ENCODE measurements at places on chromosomes 11 and 22. TPM values are rescaled to one million over a fixed set of nuclear protein-coding genes. Genes with fewer than 3 reads are reported as not detected.

Gene GSTT2B
- total RNA-seq = 3.6 TPM

Gene SCN2B
- total RNA-seq = 2.3 TPM

Gene CDON
- total RNA-seq = 159 TPM

Gene NLRP14
- total RNA-seq = 0.54 TPM

Gene IL17REL
- total RNA-seq = 0.31 TPM

GRCh38 chr11:74592063-74592440 is 330 bp upstream of the POLD3 start:
- peaks cover 19% of the 10 kb centered on the region for H3K36me3 ChIP-seq
- DNase-seq = no peak
- peak overlapping the region; percentile 99 for H3K4me3 ChIP-seq
- no peaks in the 10 kb centered on the region for H3K27me3 ChIP-seq

- no peaks in the 10 kb centered on the region for H3K27me3 ChIP-seq
- peaks cover 52% of the 10 kb centered on the region for H3K36me3 ChIP-seq
- no peak for DNase-seq
- H3K4me3 ChIP-seq = no peak overlapping the region
Measured at GRCh38 chr11:44190883-44191230, 95.4 kb downstream of the EXT2 start.

- H3K27ac ChIP-seq = peak overlapping the region; percentile 60
- H3K27me3 ChIP-seq = peaks cover 2% of the 10 kb centered on the region
- peaks cover 8% of the 10 kb centered on the region for H3K4me1 ChIP-seq
- no peak overlapping the region for H3K4me3 ChIP-seq
- H3K36me3 ChIP-seq = peaks cover 2% of the 10 kb centered on the region
Measured at GRCh38 chr11:8610532-8611116, 16.6 kb upstream of the STK33 start.

DNA sequence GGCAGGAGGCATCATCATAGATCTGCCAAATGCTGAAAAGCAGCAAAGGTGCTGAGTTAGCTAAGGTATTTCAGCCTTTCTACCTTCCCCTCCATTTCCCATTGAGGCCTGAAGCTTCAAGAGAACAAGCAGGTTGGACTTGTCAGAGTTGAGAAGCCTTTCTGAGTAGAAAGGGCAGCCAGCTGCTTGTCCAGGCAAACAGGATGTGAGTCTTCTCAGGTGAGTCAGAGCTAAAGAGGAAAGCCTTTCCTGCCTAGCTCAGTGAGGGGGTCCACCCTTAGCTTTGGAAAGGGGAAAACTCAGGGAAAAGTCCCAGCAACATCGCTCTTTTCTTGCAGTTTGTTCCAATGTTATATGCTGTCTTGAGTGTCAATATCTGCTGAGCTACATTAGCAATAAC is 13.2 kb upstream of the MPZL2 start:
- H3K27me3 ChIP-seq = peaks cover 9% of the 10 kb centered on the region
- no peak overlapping the region for H3K4me3 ChIP-seq
- DNase-seq = no peak
- no peaks in the 10 kb centered on the region for H3K36me3 ChIP-seq
- peaks cover 26% of the 10 kb centered on the region for H3K4me1 ChIP-seq

GRCh38 chr11:58006940-58007339 is 16.7 kb upstream of the OR9Q1 start:
- DNase-seq = no peak
- no peak overlapping the region for H3K4me3 ChIP-seq
- H3K4me1 ChIP-seq = no peaks in the 10 kb centered on the region
- no peak overlapping the region for H3K27ac ChIP-seq
- no peaks in the 10 kb centered on the region for H3K36me3 ChIP-seq

- no peak overlapping the region for H3K4me3 ChIP-seq
- H3K4me1 ChIP-seq = peaks cover 9% of the 10 kb centered on the region
- H3K36me3 ChIP-seq = no peaks in the 10 kb centered on the region
- no peaks in the 10 kb centered on the region for H3K27me3 ChIP-seq
Measured at GRCh38 chr22:31603081-31603525, 58.9 kb downstream of the PISD start.

DNA sequence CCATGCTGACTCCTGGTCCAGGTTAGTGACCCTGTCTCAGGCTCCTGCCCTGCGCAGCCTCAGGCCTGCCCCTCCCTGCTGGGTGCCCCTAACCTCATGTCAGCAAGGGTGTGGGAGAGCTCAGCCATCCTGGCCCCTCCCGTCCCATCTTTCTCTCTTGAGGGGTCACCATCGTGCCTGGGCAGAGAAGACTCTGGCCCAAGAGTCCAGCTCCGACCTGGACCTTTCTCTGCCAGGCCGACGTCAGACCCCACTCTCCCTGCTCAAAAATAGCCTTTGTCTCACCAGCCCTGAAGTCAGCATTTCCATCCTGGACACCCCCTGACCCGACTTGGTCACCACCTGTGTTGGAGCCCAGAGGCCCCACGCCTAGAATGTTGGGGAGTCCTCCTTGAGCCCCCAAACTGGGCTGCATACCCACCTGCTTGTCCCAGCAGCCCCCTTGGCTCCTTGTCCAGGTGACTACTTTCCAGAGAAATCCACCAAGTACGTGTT is 4.9 kb downstream of the SCGB1C1 start:
- H3K36me3 ChIP-seq = peaks cover 4% of the 10 kb centered on the region
- no peak overlapping the region for H3K27ac ChIP-seq
- H3K4me1 ChIP-seq = no peaks in the 10 kb centered on the region
